Esophagus muscularis mucosa (tissue), 4 donors: ENCODE measurements at places on chromosomes 16 and 17. TPM values are rescaled to one million over a fixed set of nuclear protein-coding genes. Genes with fewer than 3 reads are reported as not detected.

The TAC4 gene
- total RNA-seq = not detected

The SEPTIN12 gene
- not detected for total RNA-seq

The VASN gene
- 7.1 TPM for total RNA-seq

The XYLT2 gene
- total RNA-seq = 29.8 TPM

The LITAFD gene
- not detected for total RNA-seq

The FN3K gene
- total RNA-seq = 4.3 TPM

The TMEM106A gene
- 3.7 TPM for total RNA-seq

The FOXO3B gene
- 7.8 TPM for total RNA-seq

The BCKDK gene
- total RNA-seq = 58.3 TPM

The ST6GALNAC1 gene
- 0.83 TPM for total RNA-seq

The GPR142 gene
- 0.39 TPM for total RNA-seq

The SLC4A1 gene
- total RNA-seq = 2.0 TPM

The TBC1D26 gene
- total RNA-seq = not detected

The HAP1 gene
- not detected for total RNA-seq

The NPTX1 gene
- total RNA-seq = 3.3 TPM

The TBC1D3E gene
- total RNA-seq = not detected

The KRT39 gene
- total RNA-seq = not detected

The TLCD3A gene
- total RNA-seq = 2.1 TPM

The CA4 gene
- total RNA-seq = 2.1 TPM

The NLRC3 gene
- 0.91 TPM for total RNA-seq

The P2RX1 gene
- 5.8 TPM for total RNA-seq
